ENCODE measurements at places on chromosomes 5 and 9.

GRCh38 chr9:86064220-86064619, 35.1 kb downstream of the GOLM1 start:
- no peak for DNase-seq

DNA sequence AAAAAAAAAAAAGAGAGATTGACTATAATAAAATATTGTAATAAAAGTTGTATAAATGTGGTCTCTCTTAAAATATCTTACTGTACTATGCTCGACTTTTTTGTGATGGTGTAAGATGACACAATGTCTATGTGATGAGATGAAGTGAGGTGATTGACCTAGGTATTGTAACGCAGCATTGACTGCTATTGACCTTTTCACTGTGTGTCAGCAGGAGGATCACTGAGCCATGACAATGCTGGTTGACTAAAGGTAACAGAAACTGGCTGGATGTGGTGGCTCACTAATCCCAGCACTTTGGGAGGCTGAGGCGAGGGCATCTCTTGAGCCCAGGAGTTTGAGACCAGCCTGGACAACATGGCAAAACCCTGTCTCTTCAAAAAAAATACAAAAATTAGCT, 78.6 kb upstream of the MYO10 start:
- no peak for DNase-seq

DNA sequence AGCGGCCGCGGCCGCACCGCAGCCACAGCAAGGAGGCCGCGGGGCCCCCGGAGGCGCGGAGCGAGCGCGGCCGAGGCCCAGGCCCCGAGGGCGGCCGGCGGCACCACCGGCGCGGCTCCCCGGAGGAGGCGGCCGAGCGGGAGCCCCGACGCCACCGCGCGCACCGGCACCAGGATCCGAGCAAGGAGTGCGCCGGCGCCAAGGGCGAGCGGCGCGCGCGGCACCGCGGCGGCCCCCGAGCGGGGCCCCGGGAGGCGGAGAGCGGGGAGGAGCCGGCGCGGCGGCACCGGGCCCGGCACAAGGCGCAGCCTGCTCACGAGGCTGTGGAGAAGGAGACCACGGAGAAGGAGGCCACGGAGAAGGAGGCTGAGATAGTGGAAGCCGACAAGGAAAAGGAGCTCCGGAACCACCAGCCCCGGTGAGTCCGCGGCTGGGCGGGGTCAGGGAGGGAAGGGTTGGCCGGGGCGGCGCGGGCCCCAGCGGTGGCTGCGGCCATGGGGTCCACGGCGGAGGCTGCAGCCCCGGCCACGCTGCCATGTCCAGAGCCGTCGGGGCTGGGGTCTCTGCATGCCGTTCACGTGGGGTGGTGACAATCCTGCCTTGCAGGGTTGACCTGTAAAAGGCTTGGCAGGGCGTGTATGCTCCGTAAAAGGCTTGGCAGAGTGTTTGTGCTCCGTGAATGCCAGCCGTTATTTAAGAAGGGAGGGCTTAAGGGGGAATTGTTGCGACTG, 146.0 kb downstream of the CACNA1B start:
- DNase-seq: no peak

- DNase-seq: no peak
These were observed 21.9 kb downstream of the ANKH start for GRCh38 chr5:14849516-14850294.

DNA sequence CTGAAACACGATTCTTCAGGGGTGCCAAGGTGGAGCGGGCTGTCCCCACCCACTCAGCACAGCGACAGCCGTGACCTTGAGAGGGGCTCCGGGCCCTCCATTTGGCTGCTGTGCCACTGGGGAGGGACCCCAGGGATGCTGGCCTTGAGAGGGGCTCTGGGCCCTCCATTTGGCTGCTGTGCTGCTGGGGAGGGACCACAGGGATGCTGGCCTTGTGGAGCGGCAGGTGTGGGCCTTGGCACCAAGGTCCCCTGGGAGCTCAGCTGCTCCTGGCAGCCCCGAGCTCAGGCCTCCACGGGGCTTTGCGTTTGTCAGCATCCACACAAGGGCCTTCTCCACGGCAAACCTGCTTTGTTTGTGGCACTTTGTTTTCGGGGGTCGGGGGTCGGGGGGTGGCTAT, 137.6 kb upstream of the LPCAT1 start:
- DNase-seq: no peak

GRCh38 chr5:169701910-169702451, 64.9 kb downstream of the DOCK2 start:
- DNase-seq: no peak

DNA sequence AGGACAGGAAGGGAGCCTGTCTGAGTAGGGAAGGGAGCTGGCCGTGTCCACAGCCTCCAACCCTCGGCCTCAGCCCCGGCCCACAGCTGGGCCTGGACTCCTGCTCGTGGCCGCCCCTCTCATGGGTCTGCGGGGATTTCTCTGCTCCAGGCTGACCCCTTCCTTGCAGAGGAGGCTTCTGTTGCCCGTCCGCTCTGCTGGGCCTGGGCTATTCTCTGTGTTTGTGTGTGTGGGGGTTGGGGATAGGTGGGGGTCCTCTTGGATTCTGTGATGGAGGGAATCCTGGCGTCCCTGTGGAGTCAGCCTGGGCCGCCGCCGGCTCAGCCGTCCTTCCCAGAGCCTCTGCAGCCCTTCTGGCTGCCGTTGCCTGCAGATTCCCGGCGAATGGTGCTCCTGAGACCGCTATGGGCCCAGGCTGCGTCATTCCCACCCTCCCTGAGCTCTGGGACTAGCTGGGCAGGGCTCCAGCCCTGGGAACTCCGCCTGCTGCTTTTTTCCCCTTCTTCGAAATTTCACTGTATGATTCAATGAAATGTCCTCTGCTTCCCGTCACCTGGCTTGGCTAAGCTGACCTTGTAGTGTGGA, 64.2 kb downstream of the FGF18 start:
- no peak for DNase-seq

DNA sequence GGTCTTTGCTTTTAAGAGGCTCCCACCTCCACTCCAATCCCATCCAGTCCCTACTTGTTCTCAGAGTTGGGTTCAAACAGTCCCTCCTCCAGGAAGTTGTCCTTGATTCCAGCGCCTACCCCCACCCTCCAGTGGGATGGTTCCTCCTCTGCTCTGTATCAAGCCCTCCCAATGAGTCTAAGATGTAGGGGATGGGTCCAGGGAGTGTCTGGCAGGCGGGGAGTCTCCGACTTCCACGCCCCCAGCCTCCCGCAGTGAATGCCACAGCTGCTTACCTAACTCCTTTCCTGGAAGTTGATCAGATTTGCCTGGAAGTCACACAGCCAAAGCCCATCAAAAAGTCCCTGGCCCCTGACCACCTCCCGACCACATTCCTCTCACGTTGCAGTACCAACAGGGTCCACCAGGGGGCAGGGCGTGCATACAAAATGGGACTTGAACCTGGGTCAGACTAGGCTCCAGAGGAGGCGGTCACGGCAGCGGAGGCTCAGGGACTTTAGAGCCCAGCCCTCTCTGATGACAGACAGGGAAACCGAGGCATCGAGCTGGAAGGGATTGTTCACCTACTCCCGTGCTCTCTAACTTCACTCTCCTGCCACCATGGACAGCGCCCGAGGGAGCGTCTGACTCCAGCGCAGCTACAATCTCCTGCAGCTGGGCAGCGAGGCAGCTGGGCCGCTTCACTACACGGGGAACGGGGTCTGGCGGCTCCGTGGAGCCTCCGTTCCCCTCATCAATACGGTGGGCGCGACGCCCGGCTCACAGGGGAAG, 25.0 kb upstream of the TDRD7 start:
- DNase-seq: no peak

GRCh38 chr5:41815261-41815660, 55.0 kb downstream of the OXCT1 start:
- no peak for DNase-seq

DNA sequence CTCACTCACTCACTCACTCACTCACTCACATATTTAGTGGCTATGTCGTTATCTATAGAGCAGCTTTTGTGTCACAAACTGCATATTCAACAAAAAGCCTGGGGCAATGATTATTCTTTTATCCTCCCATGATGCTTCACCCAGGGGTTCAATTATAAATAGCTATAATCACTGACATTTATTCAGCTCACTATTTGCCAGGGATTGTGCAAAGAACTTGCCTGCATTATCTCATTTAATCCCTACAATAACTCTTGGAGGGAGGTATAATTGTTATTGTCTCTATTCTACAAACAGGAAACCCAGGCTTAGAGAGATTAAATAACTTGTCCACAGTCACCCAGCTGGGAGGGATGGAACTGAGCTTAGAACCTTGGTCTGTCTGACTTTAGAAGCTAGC, 298.0 kb upstream of the MSX2 start:
- DNase-seq: no peak

DNA sequence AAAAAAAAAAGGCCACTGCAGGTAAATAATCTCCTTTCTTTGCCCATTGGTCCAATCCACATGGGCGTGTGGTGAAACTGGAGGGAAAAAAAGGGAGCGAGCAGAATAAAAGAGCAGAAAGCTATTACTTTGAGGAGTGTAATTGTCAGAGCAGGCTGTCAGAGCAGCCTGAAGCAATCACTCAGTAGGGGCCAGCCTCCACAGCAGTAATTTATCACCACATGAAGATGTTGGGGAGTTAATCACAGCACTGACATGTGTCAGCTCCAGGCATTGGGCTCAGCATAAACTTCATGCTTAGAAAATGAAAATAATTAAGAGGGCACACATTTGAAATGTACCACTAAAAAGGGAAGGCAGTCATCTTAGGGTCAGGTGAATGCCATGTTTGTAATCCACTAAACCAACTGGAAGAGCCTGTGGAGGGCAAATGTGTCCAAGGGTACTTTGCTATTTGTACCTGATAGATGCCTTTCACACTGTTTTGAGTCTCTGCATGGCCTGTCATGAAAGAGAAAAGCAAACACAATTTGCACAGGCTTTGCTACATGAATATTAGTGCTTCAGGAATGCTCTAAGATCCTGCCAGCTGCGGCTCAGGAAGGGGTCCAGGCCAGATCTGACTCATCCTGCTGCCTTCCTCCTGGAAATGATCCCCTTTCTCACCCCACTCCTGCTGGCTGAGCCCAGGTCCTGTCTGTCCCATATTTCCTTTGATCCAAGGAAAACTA, 2.9 kb upstream of the PTGER4 start:
- no peak for DNase-seq

GRCh38 chr9:78821126-78821822, 524.3 kb downstream of the PSAT1 start:
- DNase-seq: peak; percentile 5
